ENCODE measurements at places on chromosomes 1 and 21.

DNA sequence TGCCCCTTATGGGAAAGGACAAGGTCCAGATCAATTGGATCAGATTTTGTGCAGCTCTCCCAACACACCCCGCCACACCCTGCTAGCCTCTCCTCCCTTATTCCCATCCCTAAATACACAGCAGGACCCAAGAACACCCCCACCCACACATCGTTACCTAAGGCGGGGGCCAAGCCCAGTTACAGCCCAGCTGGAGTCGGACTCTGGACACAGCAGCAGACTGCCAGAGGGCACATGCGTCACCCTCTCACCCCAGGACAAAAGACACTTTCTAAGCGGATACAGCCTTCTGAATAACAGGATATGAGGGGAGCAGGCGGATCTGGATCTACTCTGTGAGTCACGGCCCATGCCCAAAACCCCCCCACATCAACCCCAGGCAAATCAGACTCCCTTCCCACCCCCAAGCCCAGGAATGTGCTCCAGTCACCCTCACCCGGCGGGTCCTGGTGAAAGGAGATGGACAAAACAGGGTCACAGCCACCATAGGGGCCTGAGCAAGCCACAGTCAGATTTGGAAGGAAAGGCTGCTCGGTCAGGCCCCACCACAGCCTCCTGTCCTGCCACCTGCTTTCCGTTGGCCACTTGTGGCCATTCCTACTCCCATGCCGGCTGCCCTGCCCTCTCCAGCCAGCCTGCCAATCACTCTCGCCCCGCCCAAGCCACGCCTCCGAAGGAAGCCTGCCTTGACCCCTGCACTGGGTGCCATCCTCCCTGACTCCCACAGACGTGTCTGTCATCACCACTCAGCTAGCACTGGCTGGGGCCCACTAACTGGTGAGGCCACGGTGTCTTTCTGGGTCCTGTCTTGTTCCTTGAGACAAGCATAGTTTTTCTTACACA is 4.0 kb downstream of the S100A16 start:
- no peak for DNase-seq

- DNase-seq: no peak
Measured at GRCh38 chr1:50735443-50735842, 224.6 kb downstream of the FAF1 start.

DNA sequence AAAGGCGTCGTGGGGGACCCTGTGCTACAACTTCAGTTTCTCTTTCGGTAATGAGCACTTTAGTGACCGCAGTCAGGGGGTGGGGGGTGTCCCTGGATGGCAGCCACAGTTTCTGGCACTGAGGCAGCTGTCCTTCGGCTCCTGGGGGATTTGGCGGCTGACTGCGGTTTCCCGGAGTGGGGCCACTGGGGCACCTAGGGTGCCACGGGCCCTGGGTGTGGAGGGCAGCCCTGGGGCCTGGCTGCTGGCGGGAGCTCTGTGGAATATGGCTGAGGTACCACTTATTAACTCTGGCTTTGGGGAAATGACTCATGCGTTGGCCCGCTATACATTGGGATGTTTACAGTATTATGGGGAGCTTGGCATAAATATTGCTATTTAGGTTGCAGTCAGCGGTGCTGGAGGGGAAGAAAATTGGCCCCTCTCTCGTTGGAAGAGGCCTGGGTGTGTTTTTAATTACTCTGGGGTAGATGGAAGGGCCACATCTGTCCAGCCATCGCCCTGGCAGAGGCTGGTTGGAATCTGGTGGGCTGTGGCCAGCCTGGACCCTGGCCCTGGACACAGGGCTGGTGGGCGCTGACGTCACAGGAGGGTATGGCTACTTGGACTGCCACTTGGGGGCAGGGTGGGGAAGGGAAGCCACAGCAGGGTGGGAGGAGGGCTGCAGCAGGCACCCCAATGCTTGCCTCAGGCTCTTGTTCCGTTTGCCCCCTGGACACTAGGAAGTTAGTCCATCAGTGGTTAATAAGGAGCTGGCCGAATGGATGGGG is 2.0 kb downstream of the EPHB2 start:
- DNase-seq: no peak

GRCh38 chr1:77802026-77802425 is 22.6 kb downstream of the MIGA1 start:
- DNase-seq: no peak

- no peak for DNase-seq
Measured at GRCh38 chr1:54549181-54549924, 1.3 kb downstream of the ACOT11 start.

GRCh38 chr1:168032029-168032428 is 95.2 kb upstream of the MPC2 start:
- no peak for DNase-seq

- DNase-seq: no peak
Measured at GRCh38 chr21:44815225-44815624, 2.6 kb downstream of the SUMO3 start.

- no peak for DNase-seq
Measured at GRCh38 chr1:193905288-193906085, 719.1 kb upstream of the B3GALT2 start.

DNA sequence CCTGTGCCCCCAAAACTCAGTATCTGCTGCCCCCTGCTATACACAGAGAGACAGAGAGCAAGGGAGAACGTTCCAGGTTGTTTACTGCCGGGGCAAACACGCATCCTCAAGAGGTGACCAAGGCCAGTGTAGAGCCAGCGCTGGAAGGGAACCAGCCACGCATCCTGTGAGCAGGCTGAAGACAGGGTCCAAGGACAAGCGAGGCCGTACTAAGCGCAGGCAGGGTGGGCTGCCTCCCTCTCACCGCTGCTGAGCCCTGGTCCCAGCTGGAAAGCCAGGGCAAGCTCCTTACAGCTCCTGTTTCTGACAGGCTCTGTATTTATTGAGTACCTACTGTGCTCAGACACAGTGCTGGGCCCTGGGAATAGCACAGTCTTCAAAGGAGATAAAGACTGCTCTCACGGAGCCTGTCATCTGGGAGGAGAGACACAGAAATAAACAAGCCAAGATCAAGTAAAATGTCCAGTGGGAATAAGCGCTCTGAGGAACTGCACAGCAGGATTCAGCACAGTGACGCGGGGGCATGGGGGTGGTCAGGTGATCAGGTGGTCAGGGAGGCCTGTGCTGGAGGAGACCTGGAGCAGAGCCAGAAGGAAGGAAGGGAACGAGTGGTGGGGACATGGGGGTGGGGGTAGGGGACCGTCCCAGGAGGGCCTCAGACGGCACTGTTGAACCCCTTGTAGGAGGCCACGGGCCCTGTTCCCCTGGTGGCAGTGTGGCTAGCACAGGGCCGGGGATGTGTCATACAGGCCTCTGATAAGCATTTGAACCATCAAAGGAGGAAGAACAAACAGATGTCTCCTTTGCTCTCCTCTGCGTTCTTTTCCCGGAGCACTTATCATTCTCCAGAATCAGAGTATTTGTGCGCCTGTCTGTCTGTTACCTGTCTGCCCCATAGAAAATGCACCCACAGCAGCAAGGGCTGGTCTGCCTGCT is 37.8 kb upstream of the EFHD2 start:
- no peak for DNase-seq

DNA sequence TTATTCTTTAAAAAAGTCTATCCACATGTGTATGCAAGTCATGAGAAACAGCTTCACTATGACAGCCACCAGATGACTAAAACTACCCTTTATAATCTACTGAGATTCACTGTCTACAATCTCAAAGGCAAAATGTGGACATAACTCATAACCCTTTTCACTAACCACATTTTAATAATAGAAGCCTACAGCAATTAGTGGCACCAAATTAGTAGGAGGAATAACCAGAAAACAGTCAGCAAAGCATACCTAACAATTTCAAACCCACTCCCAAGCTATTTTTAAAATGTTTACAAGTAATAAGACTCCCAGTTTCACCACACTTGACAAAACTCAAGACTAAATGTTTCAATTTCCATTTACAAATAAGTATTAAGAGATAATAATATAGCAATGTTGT is 442.9 kb downstream of the PTPRC start:
- DNase-seq: no peak

DNA sequence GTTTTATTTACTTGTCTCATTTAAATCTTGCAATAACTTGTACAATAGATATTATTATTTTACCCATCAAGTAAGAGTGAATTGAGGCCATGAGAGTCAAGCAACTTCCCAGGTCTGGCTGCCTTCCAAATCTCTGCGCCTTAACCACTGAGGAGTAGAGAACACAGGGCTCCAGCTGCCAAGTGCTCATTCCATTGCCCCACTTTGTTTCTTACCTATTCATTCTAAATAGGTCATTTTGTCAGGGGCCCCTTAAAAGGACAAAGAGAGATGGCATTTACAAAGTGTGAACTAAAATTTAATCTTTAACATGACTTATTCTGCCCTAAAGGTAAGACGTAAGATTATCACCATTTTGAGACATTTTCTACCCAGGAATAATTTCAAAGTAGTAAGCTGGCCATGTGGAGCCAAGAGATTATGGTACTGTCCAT is 3.5 kb downstream of the PPP1R15B start:
- DNase-seq: no peak

DNA sequence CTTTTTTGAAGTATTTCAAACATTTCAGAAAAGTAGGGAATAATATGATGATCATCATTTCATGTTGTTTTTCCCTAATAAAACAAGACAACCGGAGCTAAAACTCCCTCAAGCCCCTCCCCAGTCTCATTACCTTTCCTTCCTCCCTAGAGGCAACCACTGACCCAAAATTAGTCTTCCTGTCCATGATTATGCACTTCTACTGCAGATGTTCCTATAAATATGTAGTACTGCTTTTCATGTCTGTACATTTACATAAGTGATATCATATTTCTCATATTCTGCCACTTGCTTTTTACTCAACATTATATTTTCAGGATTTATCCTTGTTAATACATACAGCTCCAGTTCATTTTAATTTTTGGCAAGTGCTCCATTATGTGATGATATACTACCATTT is 58.7 kb upstream of the GOLT1A start:
- DNase-seq: no peak

DNA sequence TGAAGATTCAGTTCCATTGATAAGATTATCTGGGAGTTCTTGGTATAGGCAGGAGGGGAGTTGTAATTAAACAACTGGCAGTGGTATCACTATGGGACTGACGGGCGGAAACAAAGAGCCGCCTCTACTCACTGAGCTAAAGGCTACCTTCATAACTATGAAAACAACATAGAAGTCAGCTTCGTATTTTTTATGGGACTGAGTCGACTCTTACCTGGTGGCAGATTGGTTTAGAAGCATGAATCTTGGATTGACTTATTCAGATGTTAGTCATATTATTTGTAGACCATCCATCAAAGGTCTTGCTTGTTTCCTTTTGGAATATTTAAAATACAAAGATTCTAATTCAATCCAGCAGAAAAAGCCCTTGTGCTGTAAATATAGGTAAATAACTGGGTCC is 6.3 kb upstream of the HHIPL2 start:
- no peak for DNase-seq

DNA sequence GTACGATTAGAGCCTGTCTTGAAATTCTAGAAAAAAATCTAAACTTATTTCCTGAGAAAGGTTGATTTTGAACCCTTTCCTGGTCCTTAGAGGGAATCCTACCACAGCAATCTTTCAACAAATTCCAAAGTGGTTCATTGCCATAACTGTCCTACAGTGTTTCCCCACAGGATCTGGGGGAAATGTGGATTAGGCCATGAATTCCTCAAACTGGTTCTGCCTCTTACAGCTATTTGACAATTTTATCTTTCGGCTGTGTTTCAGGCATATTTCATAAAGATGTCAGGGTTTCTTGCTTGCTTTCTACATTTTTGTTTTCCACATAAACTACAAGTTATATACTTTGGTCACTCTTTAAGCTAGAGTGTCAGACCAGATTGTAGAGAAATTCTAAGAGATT is 544 bp upstream of the ZP4 start:
- DNase-seq: no peak

- DNase-seq: no peak
Measured at GRCh38 chr1:41640756-41641474, 156.4 kb upstream of the EDN2 start.

GRCh38 chr1:219782929-219783328 is 145.4 kb downstream of the SLC30A10 start:
- no peak for DNase-seq

DNA sequence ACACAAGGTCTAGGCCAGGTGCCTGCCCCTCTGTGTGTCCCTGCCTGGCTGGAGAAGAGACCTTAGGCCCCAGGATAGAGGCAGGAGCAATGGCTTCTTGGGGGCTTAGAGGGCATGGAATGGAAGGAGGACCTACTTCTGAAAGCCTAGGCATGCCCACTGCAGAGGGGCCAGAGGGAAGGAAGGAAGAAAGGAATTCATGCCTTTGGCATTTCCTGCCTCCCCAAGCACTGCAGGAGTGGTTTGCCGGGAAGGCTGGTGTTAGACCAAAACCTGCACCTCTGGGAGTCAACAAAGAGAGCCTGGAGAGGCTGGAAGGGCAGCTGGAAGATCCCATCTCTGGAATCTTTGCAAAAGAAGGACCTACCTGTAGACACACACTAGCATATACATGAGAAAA is 50.7 kb upstream of the KCNE2 start:
- no peak for DNase-seq

DNA sequence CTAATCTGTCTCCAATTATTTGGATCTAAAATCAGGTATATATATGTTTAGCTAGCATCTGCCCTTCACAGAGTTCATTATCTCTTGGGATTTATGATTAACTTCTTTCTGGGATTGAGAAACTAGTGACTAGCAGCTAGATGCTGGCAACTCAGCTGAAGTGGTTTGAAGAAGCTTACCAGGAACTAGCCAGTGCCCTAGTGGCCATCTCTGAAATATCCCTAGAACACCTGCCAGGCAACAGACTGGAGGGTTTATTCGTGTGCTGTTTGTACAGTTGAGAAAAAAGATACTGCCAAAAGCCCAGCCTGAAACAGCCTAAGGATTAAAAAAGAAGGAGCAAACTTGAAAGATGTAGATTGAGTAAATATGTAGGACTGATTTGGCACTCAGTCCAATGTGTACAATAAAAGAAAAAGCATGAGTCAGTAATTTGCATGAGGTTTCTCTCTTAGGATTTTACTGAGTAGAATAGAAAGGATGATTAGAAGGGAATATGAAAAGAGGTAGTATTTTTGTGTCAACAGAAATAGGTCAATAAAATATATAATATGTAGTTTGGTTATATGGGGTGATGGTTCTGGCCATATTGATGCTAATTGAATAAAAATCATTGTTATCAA is 1144.6 kb upstream of the ADGRL2 start:
- DNase-seq: no peak

DNA sequence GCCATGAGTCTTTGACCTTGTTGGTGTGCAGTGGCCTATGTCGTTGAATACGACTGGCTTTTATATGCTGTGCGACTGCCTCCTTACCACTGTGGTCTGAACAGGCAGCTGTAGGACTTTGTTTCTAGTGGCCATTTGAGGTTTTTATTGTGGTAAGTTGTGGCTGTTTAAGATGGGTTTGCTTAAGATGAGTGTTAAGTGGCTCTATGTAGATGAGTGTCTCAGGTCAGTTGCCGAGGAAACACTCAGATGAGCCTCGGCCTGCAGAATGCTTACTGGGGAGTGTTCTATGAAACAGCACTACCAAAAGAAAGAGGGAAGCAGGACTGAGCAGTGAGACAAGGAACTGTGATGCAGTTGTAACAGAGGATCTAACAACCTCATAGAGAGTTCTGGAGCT is 14.9 kb upstream of the CD1C start:
- no peak for DNase-seq

DNA sequence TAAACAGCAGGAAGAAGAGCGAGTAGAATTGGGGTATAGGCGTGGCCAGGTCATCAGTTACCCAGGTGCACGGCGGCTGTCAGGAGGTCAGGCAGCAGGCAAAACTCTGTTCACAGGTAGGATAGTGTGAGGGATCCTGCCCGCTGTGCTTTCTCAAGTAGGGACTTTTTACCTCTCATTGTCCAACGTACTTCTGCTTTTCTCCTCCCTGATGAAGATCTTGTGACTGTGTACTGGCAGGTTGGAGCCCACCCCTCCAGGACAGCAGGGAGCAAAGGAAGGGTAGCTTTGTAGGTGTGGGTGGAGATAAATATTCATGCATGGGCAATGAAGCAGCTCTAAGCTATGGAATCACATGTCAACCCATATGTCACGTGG is 373.5 kb downstream of the KIF26B start:
- DNase-seq: no peak

Data from cortex of kidney (tissue), 1 donor.